ENCODE measurements at places on chromosomes 11 and 22.

DNA sequence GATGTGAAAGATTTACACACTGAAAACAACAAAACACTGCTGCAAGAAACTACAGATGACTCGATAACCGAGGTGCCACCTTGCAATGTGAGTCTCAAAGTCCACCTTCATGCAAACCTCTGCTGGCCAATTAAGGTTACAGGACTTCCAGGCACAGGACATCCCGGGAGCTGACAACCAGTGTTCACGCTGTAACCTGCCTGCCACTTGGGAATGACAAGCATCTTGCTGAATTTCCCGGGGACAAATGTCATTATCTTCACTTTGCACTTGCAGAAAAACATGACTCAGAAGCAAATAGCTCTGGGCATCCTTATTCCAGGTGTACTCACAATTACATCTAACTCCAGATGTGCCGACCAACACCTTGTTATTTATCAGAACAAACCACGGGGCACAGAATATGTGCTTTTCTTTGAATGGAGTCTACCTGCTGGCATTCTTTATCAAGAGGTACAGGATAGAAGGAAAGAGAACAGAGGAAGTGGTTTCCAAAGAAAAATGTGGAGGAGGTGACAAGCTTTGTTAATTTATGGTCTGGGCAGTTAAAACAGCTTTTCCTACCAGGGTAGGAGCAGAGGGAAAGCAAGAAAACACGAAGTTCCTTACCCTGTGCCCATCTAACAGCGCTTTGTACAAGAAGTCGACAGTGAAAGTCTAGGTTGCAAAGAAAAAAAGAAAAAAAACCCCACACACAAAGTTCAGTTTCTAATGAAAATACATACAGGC lies 72.3 kb downstream of the SHANK2 start:
- DNase-seq, result no peak

DNA sequence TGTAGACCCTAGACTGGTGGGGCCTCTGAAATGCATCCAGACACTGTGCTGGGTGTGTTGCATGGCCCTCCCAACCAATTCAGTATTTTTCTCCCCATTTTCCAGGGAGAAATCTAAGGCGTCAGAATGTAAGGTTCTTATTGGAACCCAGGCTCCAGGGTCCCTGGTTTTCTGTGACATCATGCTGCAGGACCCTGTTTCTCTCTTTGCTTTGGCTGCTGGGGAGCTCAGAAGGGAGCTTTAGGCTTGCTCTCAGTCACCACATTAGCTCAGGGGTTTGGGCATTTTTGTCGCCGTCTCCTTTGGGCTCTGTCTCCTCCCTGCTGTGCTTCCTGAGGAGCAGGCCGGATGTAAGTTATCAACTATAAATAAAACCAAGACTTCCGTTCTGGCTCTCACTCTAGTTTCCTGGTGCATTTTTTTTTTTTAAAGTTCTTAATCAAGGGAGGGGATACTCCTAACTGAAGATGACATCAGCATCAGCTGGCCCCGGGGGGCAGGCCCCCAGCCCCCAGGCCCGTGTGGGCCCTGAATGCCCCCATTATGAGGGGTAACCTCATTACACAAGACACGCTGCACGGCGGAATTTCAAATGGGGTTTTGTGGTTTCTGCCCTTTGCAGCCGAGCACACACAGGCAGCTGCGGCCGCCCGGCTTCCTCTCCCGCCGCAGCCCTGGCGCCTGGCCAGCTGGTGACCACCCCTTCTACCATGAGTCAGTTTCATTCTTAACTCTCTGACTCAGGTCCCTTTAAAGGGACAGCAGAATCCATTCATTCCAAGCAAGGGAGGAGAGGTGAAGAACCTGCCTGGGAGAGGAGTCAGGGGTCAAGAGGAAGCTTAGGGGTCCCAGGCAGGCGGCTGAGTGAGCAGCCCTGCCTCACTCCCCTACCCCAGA lies 3.2 kb downstream of the MYEOV start:
- no peak for DNase-seq

- no peak for DNase-seq
Measured at GRCh38 chr11:78158987-78159652, 19.7 kb upstream of the ALG8 start.

DNA sequence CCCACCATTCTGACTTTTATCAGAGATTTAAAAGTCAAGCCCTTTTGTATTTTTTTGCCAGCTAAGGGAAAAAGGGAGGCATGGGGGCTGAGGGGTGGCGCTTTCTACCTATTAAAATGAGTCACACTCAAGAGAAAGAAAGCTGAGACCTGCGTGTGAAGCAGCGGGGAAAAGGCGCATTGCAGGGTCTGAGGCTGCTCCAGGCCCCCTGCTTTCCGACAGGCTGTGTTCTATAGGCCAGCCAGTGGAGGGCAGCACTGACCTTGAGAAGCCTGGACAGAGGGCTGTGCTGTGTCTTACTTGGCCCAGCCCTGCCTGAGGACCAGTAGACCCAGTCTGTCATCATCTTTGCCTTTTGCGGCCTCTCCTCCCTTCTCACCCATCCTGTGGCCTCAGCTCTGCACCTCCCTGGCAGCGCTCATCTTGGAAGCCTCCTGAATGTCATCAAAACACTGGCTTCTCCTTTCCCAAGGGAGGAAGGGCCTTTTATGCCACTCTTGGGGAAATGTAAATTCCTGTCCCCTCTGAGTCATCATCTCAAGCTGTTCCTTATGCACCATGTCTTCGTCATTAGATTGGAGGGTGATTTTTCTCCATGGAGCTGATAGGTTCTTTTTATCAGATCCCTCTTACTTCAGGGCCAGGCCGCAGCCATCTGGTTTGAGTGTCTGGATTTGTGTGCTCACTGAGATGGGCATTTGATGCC lies 12.6 kb upstream of the MAPK8IP1 start:
- peak; percentile 73 for DNase-seq

- no peak for DNase-seq
Measured at GRCh38 chr11:76102802-76103201, 103.5 kb downstream of the WNT11 start.

- no peak for DNase-seq
Measured at GRCh38 chr11:111749646-111750045, 16.5 kb downstream of the PPP2R1B start.

- no peak for DNase-seq
Measured at GRCh38 chr11:7537265-7537664, 23.5 kb downstream of the PPFIBP2 start.
